ENCODE measurements at places on chromosomes 1 and 21.
A peak's percentile ranks its signal among the peaks of the same experiment; 100 is the strongest.

- no peak for DNase-seq
Measured at GRCh38 chr1:234553240-234554188, 56.5 kb downstream of the IRF2BP2 start.

DNA sequence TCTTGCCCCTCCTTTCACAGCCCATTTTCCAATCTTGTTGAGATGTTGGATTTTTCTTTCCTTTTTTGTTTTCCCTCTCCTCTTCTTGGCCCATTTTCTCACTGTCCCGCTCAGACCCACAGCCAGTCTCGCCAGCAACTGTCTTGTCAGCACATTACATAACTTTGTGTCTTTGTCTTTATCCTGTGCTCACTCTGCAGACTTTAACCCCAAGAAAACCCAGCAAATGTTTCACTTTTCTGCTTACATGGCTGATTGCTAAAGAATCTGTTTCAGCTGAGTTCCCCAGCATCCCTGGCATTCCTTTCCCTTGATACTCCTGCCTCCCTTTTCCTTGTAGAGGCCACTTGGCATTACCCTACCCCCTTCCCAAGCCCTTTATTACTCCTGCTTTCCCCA is 74.6 kb downstream of the ZNF648 start:
- no peak for DNase-seq

GRCh38 chr1:195373856-195374255 is 1234.4 kb downstream of the KCNT2 start:
- no peak for DNase-seq

GRCh38 chr1:107327446-107327845 is 186.6 kb downstream of the NTNG1 start:
- DNase-seq = no peak

- no peak for DNase-seq
Measured at GRCh38 chr21:34000375-34000774, 73.0 kb upstream of the MRPS6 start.

DNA sequence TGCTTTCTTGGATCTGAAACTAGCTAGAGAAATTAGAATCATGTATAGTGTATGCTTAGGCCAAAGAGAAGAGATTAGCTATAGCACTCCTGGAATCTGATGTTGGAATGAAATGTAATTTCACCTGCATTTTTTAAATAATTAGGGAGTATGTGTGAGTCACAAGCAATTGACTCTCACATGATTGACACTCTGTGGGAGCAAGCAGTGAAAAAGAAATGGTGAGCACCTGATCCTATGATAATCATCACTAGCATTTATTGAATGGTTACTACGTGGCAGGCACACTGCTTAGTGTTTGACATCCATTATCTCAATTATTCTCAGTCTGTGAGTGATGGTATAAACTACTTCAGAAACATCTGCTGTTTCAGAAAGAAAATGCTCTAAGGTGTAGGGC is 176.6 kb downstream of the NRIP1 start:
- DNase-seq = no peak

GRCh38 chr1:85427331-85427730 is 37.6 kb downstream of the DDAH1 start:
- DNase-seq = no peak

- DNase-seq = no peak
Measured at GRCh38 chr1:184075055-184076029, 23.8 kb downstream of the TSEN15 start.

- DNase-seq = no peak
Measured at GRCh38 chr1:40059338-40059959, 18.9 kb downstream of the CAP1 start.

GRCh38 chr1:24263211-24263610 is 55.9 kb upstream of the GRHL3 start:
- no peak for DNase-seq

DNA sequence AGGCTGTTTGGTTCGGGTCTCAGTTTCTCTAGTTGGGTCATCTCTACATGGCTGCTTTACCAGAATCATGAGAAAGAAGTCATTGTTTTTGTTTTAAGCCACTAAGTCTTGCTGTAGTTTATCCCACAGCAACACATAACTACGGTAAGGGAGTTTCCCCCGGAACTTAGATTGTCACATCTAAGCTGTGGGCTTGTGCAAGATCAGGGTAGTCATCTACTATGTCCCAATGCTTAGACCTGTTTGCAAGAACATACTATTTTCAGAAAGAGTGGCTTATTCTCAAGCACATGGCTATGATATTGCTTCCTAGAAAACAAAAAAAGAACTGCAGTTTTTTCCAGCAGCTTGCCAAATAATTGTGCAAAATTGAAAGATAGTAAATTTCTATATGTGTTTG is 18.0 kb upstream of the OLIG2 start:
- peak; percentile 67 for DNase-seq

GRCh38 chr1:179036844-179037465 is 11.3 kb downstream of the FAM20B start:
- DNase-seq = no peak

GRCh38 chr21:31316488-31317169 is 27.4 kb downstream of the TIAM1 start:
- DNase-seq = no peak

GRCh38 chr1:111695801-111696200 is 43.4 kb downstream of the INKA2 start:
- no peak for DNase-seq

Measured in CD4-positive, alpha-beta T cell treated with Interleukin-15 for 1 hour (primary cell).